ENCODE measurements at places on chromosomes 1 and 21.

DNA sequence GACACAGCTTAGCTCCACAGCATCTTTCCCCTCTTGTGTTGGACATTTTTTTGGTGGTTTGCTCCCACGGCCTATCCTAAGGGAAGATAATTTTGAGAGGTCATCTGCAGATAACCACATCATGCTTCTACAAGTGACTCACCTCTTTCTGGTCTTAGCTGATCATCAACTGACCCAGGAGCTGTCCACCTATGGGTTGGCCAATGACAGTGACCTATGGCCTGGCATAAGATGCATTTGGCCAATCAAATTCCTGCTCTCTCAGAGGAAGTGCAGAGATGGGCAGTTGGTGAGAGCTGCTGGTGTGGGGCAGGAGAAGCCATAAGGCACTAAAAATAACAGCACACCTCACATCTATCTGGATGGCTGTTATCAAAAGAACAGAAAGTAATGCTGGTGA is 100.0 kb upstream of the CLDN14 start:
- DNase-seq, result no peak

GRCh38 chr1:21620496-21620895 is 48.7 kb downstream of the RAP1GAP start:
- no peak for DNase-seq

- no peak for DNase-seq
These were observed 38.4 kb downstream of the LHX8 start for GRCh38 chr1:75172556-75172955.

GRCh38 chr1:3542676-3543075 is 68.6 kb downstream of the MEGF6 start:
- DNase-seq, result no peak

Data from H1 (cell line).